ENCODE measurements at places on chromosomes 7 and 10. TPM values are rescaled to one million over a fixed set of nuclear protein-coding genes. Genes with fewer than 3 reads are reported as not detected.

DNA sequence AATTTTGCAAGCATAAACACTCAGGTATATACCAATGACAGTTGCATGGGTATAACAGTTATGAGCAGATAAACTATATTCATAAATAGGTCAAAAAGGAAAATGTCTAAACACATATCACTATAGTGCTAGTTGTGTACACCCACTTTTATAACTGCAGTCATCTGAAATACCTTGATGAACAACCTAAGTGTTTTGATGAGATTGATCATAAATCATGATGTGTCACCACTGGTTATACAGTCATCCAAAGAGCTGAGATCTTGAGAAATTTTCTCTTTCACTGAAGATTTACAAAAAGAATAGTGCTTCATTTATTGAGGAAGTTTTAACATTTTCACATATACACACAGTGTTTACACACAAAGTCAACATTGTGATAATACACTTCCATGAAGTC, 78.6 kb upstream of the SLC25A13 start:
- DNase-seq, result no peak

The ATOH7 gene
- not detected for total RNA-seq

DNA sequence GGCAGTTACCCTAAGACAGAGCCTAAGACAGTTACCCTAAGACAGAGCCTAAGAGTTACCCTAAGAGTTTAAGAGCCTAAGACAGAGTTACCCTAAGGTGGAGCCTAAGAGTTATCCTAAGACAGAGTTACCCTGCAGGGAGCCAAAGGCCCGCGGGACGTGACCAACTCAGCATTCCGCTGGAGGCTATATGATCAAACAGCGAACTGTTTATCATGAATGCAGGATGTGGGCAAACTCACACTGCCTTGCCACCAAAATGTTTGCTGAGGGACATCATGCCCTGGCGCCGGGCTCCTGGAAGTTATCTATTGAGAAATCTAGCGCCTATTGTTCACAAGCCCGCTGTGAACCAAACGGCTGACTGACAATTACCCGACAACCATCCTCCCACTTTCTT, 49.9 kb downstream of the BLVRA start:
- DNase-seq, result no peak

- peak; percentile 43 for DNase-seq
Measured at GRCh38 chr7:1320616-1321240, 88.1 kb downstream of the UNCX start.

The GPR26 gene
- not detected for total RNA-seq

The HOXA9 gene
- total RNA-seq, result 0.70 TPM

DNA sequence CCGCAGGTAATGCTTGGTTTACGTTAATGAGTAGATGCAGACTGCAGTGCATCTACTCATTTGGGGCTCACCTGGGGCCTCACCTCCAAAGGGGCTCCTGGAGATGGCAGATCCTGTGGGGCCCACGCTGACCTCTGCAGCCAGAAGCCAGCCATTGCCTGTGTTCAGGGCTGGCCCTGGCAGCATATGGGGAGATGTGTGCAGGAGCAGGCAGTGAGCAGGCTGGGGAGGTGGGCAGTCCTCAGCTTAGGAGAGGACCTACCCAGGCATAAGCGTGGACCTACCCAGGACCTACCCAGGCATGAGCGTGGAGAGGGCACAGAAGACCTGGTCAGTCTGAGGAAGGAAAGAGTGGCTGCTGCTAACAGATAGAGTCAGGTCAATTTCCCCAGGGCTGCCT, 178.5 kb downstream of the PTPRN2 start:
- no peak for DNase-seq

The CRPPA gene
- total RNA-seq, result 3.7 TPM

GRCh38 chr7:77745746-77746145, 49.5 kb downstream of the RSBN1L start:
- DNase-seq, result no peak

GRCh38 chr7:102147008-102147407, 139.7 kb upstream of the SH2B2 start:
- DNase-seq, result no peak

GRCh38 chr7:19963695-19964094, 190.3 kb upstream of the TMEM196 start:
- DNase-seq, result no peak

- DNase-seq, result no peak
Measured at GRCh38 chr7:17367502-17367901, 69.0 kb downstream of the AHR start.

DNA sequence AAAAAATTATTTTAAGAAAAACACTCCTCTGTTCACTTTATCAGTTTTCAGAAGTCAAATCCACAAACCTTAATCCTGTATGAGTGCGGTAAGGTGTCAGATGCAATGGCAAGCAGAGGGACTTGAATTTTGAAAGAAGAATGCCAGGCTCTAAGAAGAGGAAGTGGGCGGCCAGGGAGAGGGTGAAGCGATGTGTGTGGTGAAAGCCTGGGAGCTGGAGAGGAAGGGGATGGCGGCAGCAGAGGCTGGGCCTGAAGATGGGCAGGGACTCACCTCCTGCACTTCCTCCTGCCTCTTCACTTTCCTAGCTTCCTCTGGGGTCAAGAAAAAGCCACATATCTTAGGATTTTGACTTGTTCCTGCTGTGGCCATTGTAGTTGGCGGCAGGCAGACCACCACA, 609.6 kb downstream of the PARD3 start:
- DNase-seq, result no peak

DNA sequence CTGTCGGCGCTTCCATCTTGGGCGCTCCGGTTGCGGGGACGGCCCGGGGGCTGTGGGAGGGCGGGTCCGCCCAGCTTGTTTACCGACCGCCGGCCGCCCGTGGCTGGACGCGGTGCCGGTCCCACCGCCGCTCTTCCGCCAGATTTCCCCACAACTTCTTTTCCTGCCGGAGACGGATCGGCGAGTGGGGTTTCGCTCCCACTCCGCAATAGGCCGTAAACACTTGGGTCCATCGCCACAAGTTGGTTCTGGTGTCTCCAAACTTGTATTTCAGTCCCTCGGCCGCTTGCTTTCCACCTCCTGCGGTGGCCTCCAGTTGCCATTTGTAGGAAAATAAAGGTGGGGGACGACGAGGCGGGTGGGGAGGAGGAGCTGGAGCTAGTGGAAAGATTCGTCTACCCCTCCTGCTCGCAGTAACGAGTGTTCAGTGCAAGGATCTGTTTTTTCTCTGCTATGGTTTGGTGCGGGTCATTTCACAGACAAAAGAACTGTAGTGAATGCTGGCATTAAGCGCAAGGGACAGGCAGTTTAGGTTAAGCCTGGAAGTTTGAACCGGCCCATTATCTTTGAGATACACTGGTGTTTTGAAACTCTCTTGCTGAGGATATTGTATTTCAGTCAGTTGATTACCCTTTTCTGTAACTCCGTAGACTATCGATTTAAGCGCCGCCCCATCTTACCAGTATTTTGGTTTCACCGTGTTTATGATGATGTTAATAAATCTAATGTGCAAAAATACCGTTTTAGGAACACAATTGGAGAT, 24.3 kb upstream of the ZRANB1 start:
- peak; percentile 59 for DNase-seq

DNA sequence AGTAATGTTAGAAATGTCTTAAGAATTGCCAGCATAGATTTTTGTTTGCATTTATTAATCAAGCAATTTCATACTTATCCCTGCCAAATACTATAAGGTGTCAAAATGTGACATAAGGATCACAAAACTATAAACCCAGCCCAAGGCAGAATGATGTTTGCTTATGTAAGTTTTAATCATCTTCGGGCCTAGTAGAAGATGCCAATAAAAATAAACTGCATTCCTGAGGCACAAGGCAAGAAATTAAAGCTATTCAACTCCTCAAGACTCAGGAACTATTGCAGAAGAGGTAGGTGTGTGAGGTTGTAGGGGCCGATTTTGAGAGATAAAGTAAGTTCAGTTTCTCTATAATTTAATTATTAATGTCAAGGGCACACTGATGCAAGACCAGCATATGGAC, 189.4 kb upstream of the AHR start:
- DNase-seq, result no peak

DNA sequence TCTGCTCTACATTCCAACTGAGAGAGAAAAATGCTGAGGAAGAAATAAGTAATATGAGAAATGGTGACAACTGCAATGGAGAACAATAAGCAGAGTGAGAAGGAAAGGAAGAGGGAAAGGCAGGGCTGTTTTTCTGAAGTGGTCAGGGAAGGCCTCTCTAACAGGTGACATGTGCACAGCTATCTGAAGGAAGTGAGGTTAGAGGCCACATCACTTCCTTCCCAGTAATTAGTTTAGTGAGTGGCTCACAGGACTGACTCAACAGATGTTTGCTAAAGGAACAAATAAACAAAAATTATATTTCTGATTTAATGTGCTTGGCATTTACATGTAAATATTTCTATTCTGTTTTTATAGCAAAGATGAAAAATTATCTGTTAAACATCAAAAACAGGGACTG, 77.9 kb downstream of the ARHGAP21 start:
- DNase-seq, result no peak

Data from liver (tissue), 10 donors.